ENCODE measurements at places on chromosomes 7 and 10.

- no peak overlapping the region for H3K4me3 ChIP-seq
- H3K27ac ChIP-seq, result no peak overlapping the region
- peaks cover 2% of the 10 kb centered on the region for H3K4me1 ChIP-seq
These were observed 38.5 kb downstream of the CAMK2B start for GRCh38 chr7:44286618-44287487.

DNA sequence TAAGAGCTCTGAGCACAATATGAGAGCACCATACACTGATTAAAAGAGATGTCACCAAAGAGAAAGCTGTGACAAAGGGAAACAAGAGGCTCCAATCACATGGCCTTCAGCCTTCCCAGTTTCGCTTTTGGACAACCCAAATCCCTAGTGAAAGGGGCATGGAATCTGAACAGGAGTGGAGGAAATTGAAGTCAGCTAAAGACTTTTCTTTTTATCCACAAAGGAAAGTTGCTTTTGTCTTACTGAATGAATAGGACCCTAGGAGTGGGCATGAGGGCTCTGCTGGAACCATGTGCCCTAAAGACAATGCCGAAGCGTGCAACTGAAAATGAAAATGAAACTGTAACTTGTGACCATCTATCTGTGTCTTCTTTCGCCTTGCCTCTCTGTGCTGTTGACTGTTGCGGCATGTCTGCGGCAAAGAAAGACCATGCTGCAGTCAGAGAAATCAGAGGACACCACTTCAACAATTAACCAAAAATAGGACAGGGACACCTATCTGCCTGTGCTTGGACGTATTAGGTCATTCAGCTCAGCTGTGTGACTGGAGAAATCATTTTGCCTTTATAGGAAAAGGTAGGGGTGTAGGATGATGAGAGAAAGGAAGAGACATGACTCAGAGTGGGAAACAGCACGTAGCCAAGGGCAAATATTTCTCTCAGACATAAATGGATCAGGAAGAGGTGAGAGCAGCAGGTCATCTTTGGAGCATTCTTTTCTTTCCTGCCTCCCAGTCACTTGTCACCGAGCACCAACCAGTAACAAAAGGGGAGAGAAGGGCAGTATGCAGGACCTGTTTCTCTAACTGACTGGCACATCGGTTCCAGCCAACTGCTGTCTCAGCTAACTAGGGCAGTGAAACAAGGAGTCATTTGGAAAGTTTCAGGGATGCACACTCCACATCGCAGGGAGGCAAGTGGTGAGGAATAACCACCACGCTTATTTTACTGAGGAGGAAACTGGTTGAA, 12.3 kb downstream of the CAV2 start:
- no peaks in the 10 kb centered on the region for H3K27me3 ChIP-seq
- H3K36me3 ChIP-seq, result no peaks in the 10 kb centered on the region
- H3K27ac ChIP-seq, result no peak overlapping the region
- no peak overlapping the region for H3K4me3 ChIP-seq
- H3K4me1 ChIP-seq, result peaks cover 9% of the 10 kb centered on the region

DNA sequence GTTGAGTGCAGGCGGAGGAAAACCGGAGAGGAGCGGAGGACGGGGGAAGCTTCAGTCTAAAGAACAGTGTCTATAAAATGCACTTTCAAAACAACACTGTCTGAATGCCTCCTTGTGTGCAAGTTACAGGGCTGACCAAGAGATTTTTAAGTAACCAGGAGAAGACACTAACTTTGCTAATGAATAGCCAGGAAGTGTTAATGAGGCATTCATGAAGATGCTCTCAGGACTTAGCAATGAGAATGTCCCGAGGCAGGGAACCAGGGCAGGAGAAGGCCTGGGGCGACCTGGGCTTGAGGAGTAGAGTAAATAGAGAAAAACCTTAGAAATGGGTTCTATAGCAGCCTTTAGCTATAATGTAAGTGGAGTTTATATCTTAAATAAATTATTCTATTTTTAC, 312.1 kb downstream of the SKIDA1 start:
- no peak for DNase-seq
- peaks cover 4% of the 10 kb centered on the region for H3K4me1 ChIP-seq
- H3K36me3 ChIP-seq, result no peaks in the 10 kb centered on the region
- no peak overlapping the region for H3K4me3 ChIP-seq

GRCh38 chr7:71905821-71906220, 506.3 kb downstream of the CALN1 start:
- no peaks in the 10 kb centered on the region for H3K27me3 ChIP-seq
- H3K27ac ChIP-seq, result no peak overlapping the region
- H3K4me3 ChIP-seq, result no peak overlapping the region
- no peaks in the 10 kb centered on the region for H3K4me1 ChIP-seq
- DNase-seq, result no peak
- H3K36me3 ChIP-seq, result no peaks in the 10 kb centered on the region

- no peak for DNase-seq
- H3K27ac ChIP-seq, result no peak overlapping the region
- peaks cover 6% of the 10 kb centered on the region for H3K4me1 ChIP-seq
- no peaks in the 10 kb centered on the region for H3K36me3 ChIP-seq
These were observed 179.3 kb downstream of the TRIL start for GRCh38 chr7:28778786-28779185.

DNA sequence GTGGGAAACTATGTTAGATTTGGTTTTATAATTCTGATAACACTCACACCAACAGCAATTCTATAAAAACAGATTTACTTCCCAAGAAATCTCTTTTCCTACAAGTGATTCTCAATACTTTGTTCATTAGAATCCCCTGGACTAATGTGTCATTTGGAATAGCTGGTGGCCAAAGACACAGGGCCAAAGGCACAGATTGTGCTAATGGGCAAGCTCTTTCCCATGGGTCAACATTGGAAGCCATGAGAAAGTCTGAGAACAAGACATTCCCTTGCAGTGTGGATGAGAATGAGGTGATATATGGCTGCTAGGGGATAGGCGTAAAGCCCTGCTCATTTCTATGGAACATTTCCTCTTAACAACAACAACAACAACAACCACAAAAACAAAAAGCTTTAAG, 153.8 kb downstream of the AMPH start:
- H3K4me3 ChIP-seq, result no peak overlapping the region
- H3K27ac ChIP-seq, result no peak overlapping the region
- no peak for DNase-seq
- no peaks in the 10 kb centered on the region for H3K4me1 ChIP-seq
- H3K36me3 ChIP-seq, result peaks cover 17% of the 10 kb centered on the region

- H3K27ac ChIP-seq, result no peak overlapping the region
- peaks cover 21% of the 10 kb centered on the region for H3K36me3 ChIP-seq
- H3K27me3 ChIP-seq, result no peaks in the 10 kb centered on the region
- peaks cover 22% of the 10 kb centered on the region for H3K4me1 ChIP-seq
- DNase-seq, result no peak
These were observed 947 bp downstream of the ABHD11 start for GRCh38 chr7:73737491-73738219.

DNA sequence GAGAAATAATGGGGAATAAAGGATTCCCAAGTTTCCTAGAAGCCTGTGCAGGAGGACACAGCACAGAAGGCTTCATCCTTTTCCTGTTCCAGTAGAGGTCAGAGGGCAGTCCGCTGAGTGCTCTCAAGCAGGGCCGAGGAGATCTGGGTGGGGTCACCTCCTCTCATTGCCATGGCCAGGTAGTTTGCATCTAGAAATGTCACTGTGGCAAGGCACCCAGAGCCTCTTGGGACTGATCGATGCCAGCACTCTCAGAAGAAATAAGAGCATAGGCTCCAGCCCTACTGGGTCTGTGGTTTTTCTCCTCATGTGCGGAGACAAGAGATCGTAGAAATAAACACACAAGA, 7.9 kb downstream of the NUB1 start:
- peaks cover 94% of the 10 kb centered on the region for H3K36me3 ChIP-seq
- H3K27ac ChIP-seq, result no peak overlapping the region
- no peak overlapping the region for H3K4me3 ChIP-seq
- no peaks in the 10 kb centered on the region for H3K4me1 ChIP-seq

GRCh38 chr10:128967980-128968756, 498.9 kb upstream of the MGMT start:
- H3K27ac ChIP-seq, result no peak overlapping the region
- no peaks in the 10 kb centered on the region for H3K4me1 ChIP-seq
- H3K36me3 ChIP-seq, result no peaks in the 10 kb centered on the region
- H3K27me3 ChIP-seq, result no peaks in the 10 kb centered on the region

DNA sequence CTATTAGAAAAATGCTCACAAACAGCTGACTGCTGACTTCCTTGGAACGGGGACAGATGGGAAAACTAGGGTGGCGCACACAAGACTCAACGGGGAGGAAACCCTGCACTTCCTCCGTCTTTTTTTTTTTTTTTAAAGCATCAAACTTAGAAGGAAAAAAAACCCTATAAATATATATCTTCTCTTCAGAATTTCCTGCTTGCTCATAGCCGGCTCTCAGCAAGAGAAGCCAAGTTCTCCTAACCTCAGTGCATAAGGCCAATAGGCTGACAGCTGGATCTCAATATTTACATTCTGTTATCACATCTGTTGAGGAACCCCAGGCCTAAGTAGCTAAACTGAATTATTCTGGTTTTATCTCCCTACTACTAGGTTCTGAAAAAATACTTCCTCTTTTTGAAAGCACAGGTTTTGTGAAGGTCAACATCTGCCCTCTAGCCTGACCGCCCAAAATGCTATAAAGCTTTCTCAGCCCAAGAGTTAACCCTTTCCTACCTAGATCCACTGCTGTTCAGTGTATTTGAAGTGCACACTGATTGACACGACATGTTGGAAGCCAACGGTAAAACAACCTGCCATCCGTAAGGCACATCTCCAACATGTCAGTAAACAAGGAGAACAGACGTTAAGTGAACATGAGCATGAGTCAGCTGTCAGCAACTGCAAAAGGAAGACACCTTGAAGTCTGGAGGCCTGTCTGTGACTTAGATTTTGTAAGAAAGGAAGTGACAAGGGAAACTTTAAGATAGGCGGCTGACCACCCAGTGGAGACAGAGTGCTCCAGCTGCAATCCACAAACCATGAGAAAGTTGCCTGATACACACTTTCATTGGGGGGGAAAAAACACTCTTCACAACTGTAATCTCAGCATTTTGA, 83.8 kb downstream of the EBLN1 start:
- H3K4me3 ChIP-seq, result no peak overlapping the region
- H3K27me3 ChIP-seq, result no peaks in the 10 kb centered on the region
- no peak overlapping the region for H3K27ac ChIP-seq
- DNase-seq, result no peak
- H3K36me3 ChIP-seq, result no peaks in the 10 kb centered on the region
- no peaks in the 10 kb centered on the region for H3K4me1 ChIP-seq

GRCh38 chr7:47577321-47577919, 4.5 kb downstream of the TNS3 start:
- no peak for DNase-seq
- H3K4me1 ChIP-seq, result peaks cover 19% of the 10 kb centered on the region
- H3K27me3 ChIP-seq, result peaks cover 3% of the 10 kb centered on the region
- H3K27ac ChIP-seq, result no peak overlapping the region

- H3K27ac ChIP-seq, result no peak overlapping the region
- no peak overlapping the region for H3K4me3 ChIP-seq
- H3K36me3 ChIP-seq, result no peaks in the 10 kb centered on the region
- H3K4me1 ChIP-seq, result peaks cover 25% of the 10 kb centered on the region
These were observed 2.2 kb upstream of the CELF2 start for GRCh38 chr10:11015446-11015934.

- H3K27ac ChIP-seq, result no peak overlapping the region
- DNase-seq, result no peak
- H3K4me3 ChIP-seq, result no peak overlapping the region
These were observed 9.0 kb downstream of the CD36 start for GRCh38 chr7:80647436-80647835.

GRCh38 chr7:43790834-43791233, 32.4 kb downstream of the BLVRA start:
- no peak overlapping the region for H3K4me3 ChIP-seq
- no peak overlapping the region for H3K27ac ChIP-seq
- peaks cover 1% of the 10 kb centered on the region for H3K27me3 ChIP-seq
- DNase-seq, result no peak
- peaks cover 2% of the 10 kb centered on the region for H3K4me1 ChIP-seq

DNA sequence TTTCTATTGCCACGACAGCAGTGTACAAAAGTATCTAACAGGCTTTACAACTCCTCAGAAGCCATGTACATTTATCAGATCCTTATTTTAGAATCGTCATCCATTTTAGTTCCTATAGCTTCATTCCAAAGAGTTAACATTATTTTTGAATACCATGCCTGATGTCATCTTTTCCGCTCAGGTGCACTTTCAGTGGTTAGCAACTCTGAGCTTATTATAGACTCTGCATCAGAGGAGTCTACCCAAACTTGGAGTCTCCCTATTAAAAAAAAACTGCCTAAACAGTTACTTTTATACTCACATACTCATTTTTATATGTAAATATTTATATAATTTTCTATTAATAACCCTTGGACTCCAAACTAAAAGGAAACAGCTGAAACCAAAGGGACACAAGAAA, 31.6 kb upstream of the PRSS37 start:
- no peak for DNase-seq
- H3K27ac ChIP-seq, result no peak overlapping the region
- H3K4me3 ChIP-seq, result no peak overlapping the region
- no peaks in the 10 kb centered on the region for H3K27me3 ChIP-seq

All from neuronal stem cell (in vitro differentiated cells).